Anterior cingulate cortex (tissue), 58 donors: ENCODE measurements at places on chromosomes 4 and X.

GRCh38 chr4:67746797-67747495 lies 7.2 kb downstream of the GNRHR start:
- no peak for DNase-seq

DNA sequence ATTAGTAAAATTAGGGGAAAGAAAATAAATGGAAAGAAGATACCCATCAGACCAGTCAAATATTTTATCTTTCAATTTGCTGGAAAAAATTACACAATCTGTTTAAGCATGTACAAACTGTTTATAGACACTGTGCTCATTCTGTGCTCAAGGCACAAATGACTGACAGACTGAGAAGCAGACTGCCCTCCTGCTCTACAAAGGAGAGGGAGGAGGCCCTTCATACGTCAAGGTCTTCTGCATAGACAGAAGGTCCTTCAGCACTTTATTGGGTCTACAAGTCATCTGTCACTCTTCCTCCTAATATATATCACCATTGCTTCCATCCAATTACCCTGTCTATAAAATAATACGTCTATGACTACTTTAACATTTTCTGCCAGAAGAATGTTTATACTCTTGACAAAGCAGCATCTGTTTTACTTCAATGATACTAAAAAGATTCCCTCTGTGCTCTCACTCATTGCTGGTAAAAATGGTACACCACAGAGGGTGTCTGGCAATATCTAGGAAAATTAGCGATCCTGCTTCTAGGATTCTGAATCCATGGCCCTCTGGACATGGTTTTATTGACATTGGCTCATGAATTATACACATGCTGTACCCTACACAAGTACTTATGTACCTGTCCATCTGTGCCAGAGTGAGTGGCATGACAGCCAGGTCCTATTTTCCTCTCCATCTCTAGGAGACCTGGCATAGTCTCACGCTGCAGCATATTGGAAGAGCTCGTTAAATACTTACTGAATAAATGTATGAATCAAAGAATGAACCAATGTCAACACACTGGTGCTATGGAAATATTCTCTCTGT lies 11.3 kb downstream of the SLC10A6 start:
- DNase-seq: no peak

DNA sequence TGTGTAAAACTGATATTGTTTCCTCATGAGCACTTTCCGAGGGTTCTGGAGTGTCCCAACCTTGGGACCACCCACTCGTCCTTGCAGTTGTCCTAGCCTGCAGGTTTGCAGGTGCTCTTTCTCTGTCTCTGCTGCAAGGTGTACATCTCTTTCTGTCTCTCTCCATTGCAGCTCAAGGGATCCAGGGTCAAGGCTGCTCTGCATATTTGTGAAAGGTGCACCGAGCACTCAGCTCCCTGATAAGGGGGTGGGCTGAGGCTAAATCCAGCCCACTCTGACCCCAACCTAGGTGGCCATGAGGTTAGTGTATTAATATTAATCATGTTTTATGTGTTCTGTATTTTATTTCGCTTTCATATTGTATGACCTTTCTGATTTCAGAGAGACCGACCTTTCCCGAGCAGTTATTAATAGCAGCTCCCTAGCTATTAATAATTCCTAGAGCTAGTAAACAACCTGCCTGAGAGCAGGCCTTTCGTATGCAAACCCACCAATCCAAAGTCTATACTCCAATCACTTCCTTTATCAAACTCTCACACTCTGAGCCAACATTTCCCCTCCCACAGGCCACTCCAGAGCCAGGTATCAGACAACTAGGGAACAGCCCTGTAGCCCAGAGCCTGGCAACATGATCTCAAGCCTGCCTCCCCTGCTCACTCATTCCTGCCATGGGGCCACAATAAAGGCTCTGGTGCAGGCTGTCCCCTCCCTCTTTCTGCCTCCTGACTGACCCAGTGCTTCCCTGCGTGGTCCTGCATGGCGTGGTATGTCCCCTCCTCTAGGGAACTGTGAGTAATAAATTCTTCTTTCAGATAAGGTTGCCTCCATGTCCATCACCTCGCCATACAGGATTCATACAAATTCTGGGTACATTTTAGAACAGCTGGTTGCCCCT lies 73.9 kb downstream of the SLC2A9 start:
- DNase-seq: no peak

- DNase-seq: no peak
Measured at GRCh38 chr4:132542228-132542627, 606.9 kb upstream of the PCDH10 start.

- no peak for DNase-seq
Measured at GRCh38 chrX:24335871-24336270, 22.0 kb upstream of the SUPT20HL2 start.

GRCh38 chrX:74922922-74923543 lies 2.2 kb downstream of the NEXMIF start:
- DNase-seq: no peak

- no peak for DNase-seq
Measured at GRCh38 chr4:16183604-16184003, 42.7 kb downstream of the TAPT1 start.

GRCh38 chrX:153814591-153815315 lies 15.6 kb downstream of the PDZD4 start:
- DNase-seq: no peak

GRCh38 chrX:85084770-85085393 lies 81.2 kb downstream of the APOOL start:
- no peak for DNase-seq

DNA sequence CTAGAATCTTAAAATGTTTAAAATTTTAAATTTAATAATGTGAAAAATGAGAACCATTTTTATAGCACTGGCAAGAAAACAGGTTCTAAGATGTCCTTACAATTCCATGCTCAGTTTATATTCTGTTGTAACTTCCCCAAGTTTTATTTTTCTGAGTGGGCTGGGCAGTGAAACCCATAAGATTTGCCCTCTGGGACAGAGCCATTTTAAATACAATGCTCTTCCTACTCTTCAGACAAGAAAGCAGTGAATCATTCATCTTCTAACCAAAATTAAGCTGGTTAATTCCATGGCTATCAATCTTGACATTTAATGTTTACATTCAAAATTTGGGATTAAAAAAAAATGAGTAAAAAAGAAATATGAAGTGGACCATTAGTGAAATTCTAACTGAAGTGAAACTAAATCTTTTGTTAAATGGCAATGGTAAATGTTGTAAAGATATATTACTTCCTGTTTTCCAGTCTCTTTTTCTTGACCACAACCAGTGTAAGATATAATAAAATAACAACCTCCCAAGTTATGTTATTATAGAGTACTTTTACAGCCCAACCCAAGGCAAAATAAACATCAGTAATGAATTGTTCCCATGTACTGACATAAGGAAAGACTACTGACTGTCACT lies 37.2 kb upstream of the PTPN13 start:
- no peak for DNase-seq

DNA sequence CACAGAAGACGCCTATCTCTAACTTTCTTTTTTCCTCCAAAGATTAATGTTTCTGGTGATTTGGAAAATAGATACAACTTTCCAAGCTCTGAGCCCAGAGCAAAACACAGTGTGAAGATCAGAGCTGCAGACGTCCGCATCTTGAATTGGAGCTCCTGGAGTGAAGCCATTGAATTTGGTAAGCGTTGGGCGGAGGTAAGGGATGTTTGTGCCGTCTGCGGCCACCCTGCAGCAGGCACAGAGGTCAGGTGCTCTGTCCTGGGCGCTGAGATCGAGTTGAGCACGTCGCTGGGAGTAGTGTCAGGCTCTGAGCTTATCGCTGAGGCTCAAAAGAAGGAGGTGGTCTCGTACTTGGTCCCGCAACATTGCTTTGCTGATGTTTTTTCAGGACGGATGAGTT lies 31.8 kb downstream of the CSF2RA start:
- no peak for DNase-seq

DNA sequence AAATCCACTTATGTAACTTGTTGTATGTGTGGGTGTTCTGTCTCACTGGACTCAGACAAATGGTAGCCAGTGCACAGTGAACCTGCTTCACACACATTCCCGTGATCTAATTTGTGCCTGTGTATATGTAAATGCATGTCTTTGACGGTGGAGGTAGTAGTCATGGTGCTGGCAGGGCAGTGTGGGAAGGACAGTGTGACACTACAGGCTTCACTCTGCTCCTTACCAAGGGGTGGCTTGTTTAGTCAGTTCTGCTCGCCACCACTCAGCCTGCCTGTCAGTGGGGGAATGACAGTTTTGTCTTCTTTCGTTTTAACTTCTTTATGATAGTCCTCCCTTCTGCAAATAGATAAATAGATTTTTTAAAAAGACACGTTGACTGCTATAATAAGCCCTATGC lies 17.7 kb upstream of the PAQR3 start:
- no peak for DNase-seq

- DNase-seq: no peak
Measured at GRCh38 chr4:110059556-110060191, 138.7 kb downstream of the ELOVL6 start.

GRCh38 chr4:101348995-101349800 lies 1.9 kb upstream of the PPP3CA start:
- DNase-seq: no peak

DNA sequence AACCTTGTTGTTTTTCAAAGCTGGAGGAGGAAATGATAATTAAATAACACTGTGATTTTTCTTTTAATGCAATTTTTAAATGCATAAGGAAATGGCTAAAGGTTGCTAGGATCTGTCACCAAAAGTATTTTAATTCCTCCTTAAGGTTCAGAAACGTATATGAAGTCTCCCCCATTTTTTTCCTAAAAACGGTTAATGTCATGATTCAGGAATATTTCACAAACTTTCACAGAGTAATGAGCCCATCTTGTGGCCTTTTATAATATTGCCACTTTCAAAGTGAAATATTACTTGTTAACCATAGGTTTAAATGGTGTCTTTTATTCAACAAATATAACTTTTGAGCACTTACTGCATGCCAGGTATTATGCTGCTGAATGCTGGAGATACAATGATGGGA lies 99.5 kb upstream of the USP38 start:
- DNase-seq: no peak

GRCh38 chr4:20384456-20384855 lies 132.8 kb downstream of the SLIT2 start:
- no peak for DNase-seq

DNA sequence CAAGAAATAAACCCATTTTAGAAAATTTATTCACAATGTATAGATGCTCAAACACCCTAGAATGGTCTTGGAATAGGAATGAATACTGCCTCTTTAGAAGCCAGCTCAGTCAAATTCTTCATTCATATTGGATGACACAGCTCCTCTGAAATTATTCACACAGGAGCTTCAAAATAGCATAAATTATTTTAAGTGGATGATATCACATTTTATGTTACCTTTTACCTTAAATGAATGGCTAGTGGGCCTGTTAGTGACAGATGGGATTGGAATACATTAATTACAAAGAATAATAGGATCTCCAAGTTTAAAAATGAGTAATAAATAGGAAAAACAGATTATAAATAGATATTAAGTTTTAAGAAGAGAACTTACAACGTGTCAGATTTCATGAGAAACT lies 184.4 kb downstream of the GABRB1 start:
- no peak for DNase-seq

DNA sequence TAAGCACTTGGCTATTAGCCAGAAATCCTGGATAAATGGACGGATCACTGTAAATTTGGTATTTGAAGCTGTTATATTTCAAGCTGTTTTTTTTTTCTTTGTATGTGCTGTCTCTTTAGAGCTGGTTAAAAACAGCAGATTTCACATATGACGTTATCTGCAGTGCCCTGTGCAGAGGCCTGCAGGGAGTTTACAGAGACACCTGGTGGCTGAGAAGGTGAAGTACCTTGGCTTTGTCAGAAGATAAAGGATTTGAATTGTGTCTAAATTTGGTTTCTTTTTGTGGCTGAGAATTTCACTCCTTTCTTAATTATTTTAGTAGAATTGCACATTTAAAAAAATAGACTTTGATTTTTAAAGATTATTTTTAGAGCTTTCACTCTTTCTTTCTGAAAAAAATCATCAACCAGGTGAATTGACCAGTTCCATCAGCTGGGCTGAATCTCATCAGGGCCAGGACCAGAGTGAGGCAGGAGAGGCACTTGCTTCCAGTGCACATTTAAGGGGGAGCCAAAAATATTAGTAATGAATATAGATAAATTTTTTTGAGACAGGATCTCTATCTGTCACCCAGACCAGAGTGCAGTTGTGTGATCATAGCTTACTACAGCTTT lies 9.6 kb upstream of the CHRNA9 start:
- DNase-seq: no peak

DNA sequence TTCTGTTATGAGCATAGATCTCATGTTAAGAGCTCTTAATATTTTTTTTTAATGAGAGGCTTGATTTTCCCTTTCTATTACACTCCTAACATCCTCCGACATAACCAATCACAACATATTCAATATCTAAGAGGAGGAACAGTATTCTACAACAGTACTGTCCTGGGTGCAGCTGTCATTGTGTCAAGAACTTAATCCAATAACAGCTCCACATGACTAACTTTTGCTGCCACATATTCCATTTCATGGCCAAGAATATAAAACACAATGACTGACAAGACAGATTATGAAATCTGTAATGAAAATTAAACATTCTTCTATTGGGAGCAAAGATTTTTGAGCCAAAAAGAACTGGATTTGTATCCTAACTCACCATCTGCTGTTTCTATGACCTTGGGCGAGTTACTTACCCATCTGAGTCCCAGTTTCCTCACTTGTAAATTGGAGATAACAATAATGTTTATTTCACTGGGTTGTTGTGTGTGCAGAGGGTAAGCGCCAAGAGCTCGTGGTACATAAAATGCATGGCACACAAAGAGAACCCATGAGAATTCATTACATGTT lies 405.6 kb downstream of the SPRY1 start:
- no peak for DNase-seq

GRCh38 chr4:26717332-26717731 lies 133.4 kb downstream of the TBC1D19 start:
- no peak for DNase-seq

DNA sequence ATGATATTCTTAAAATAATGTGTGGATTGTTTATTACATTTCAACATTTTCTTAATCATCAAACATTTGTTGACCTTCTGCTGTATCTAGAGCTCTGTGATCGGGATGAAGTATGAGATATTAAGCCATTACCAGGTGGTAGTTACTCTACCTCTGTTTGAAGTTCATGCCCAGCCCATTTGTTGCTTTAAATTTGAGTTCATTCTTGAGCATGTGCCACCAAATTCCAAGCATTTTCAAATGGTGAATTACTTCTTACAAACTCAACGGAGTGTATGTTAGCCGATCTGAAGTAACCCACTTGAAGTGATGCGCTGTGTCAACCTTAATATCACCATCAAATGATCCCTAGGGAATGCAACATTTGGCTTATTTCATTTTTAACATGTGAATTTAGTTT lies 7.3 kb upstream of the DTHD1 start:
- no peak for DNase-seq

GRCh38 chr4:52957220-52957686 lies 95.1 kb downstream of the RASL11B start:
- DNase-seq: no peak

GRCh38 chr4:38994135-38994534 lies 38.1 kb downstream of the TMEM156 start:
- no peak for DNase-seq

DNA sequence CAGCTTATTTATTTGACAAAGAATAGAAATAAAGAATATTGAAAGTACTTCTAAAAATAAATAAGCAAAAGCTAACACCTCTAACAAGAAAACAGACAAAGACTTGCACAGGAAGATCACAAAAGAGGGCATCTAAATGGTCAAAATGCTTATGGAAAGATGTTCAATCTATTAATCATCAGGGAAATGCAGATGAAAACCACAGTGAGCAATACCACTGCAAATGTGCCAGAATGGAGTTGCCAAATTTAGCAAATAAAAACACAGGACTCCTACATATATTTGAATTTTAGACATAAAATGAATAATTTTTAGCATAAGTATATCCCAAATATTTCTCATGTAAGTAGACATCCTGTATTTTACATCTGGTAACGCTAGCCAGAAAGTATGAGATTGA lies 56.1 kb upstream of the HPGD start:
- no peak for DNase-seq

GRCh38 chr4:168509786-168510185 lies 12.9 kb downstream of the PALLD start:
- DNase-seq: no peak
